ENCODE measurements at places on chromosomes 3 and 15.

GRCh38 chr3:15331072-15331605, 1.2 kb downstream of the SH3BP5 start:
- peak overlapping the region; percentile 91 for H3K4me3 ChIP-seq
- no peak for DNase-seq
- peaks cover 33% of the 10 kb centered on the region for H3K36me3 ChIP-seq

DNA sequence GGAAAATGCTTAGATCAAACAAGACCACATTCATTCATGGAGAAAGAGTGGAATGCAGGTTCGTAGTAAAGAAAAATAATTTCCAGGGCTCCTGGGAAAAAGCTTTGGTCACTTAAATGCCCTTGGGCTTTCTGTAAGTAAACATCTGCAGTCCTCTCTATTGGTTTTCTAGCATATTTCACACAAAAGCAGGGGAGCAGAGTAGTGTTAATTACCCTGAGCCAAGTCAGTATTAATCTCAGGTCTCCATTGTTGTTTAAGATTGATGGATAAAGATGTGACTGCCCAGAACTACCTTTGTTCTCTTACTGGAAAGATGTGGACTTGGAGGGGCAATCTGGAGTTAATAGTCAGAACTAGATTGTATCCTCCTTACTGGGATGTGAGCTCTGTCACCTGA, 242.6 kb downstream of the PTPRG start:
- no peak overlapping the region for H3K27ac ChIP-seq
- DNase-seq: no peak
- H3K4me1 ChIP-seq: peaks cover 2% of the 10 kb centered on the region
- H3K27me3 ChIP-seq: no peaks in the 10 kb centered on the region

DNA sequence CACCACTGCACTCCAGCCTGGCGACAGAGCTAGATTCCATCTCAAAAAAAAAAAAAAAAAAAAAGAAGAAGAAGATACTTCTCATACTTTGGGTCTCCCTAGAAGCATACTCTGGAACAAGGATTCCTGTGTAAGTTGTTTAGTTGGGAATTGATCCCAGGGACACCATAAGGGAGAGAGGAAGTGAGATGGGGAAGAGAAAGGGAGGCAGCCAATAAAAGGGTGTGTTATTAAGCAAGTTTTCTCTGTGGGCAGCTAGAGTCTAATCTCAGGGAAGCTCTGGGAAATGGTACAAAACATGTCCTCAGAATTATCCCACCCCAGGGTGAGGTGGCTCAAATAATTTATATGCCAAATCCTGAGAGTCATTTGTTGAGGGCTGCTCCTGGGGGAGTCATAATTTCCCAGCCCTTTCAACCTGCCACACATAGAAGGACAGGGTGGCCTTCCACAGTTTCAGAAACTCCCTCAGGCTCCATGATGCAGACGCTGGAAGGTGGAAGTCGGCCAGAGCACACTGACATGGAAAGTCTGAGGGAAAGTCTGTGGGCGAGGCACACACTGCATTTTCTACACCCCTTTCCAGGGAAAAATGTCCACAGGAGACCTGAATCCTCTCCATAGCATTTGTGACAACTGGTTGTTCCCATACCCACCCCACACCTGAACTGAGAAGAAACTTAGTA, 86.4 kb upstream of the SLC4A7 start:
- H3K4me1 ChIP-seq: peaks cover 3% of the 10 kb centered on the region
- H3K27ac ChIP-seq: no peak overlapping the region
- no peaks in the 10 kb centered on the region for H3K27me3 ChIP-seq

DNA sequence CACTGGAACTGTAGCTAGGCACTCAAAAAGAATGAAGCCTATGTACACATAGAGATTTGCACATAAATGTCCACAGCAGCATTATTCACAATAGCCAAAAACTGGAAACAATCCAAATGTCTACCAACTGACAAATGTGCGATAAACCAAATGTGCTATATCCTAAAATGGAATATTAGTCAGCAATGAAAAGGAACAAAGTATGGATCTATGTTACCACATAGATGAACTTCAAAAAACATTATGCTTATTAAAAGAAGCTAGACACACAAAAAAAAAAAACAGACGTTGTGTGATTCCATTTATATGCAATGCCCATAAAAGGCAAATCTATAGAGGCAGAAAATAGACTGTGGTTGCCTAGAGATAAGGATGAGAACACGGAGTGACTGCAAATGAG, 39.7 kb downstream of the SRGAP3 start:
- H3K4me3 ChIP-seq: no peak overlapping the region
- no peak overlapping the region for H3K27ac ChIP-seq
- H3K4me1 ChIP-seq: peaks cover 22% of the 10 kb centered on the region

Data from T-helper 2 cell treated with Interferon-gamma antibody and Interleukin-4, amounts not matched to agents 5 μg/mL and 100 μg/mL, for 36 hours (primary cell).